Stimulated activated CD8-positive, alpha-beta memory T cell treated with anti-CD3 and anti-CD28 coated beads, Interleukin-4, amount 100 ng/mL, for 1 hour (primary cell): ENCODE measurements at places on chromosomes 16 and 17.

- no peak for DNase-seq
These were observed 274.9 kb upstream of the CCL2 start for GRCh38 chr17:33980193-33980592.

DNA sequence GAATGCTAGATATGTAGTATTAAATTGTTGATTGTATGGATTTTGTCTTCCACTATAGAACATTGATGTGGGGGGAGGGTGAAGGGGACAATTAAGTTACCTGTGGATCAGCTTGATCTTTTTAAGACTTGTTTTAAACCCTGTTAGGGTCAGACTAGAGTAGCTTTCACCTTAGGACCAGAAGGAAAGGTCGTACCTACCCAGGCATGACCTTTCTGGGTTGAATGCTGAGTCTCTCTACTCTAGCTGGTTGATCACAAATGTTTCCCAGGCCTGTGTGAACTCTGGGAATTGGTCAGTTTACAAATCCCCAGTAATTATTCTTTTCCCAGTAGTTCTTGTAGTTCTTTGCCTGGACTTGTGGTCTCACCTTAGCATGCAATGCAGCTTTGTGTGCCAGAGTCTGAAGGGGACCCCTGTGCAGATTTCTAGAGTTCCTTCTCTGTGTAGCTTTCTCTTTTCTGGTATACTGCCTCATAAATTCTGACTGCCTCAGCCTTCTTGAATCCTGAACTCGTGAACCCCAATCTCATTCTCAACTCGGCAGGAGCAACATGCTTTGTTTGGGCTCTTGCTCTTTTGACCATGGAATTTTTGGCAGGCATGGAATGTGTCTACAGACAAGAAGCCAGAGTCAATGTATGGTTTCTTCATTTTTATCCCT is 54.1 kb downstream of the VMP1 start:
- DNase-seq: no peak

GRCh38 chr17:62792447-62792800 is 15.7 kb downstream of the MARCHF10 start:
- DNase-seq: no peak

DNA sequence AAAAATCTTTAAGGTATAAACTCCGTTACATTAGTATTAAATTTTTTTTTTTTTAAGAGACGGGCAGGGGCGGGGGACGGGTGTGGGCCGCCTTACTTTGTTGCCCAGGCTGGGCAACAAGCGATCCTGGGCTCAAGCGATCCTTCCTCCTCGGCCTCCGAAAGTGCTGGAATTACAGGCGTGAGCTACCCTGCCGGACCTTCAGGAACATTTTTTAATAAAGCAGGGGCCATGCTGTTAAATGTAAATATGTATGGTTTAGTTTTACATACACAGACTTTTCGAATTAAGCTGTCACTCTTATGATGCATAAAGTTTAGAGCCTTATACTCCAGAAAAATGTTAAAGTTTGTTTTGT is 2.4 kb downstream of the PPM1D start:
- DNase-seq: no peak

DNA sequence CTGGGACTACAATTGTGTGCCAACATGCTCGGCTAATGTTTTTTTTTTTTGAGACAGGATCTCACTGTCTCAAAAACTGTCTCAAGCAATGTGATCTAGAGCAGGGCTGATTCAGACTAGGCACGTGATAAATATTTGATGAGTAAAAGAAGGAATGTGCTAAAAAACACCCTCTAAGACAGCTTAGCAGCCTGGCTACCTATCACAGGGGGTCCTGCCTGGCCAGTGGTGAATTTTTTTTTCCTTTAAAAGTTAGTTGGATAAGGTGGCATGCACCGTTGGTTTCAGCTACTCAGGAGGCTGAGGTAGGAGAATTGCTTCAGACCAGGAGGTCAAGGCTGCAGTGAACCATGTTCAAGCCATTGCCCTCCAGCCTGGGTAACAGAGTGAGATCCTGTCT is 14.8 kb upstream of the GPATCH8 start:
- DNase-seq: no peak

GRCh38 chr16:49377196-49377755 is 3.7 kb downstream of the C16orf78 start:
- no peak for DNase-seq
